ENCODE measurements at places on chromosomes 11 and 22. TPM values are rescaled to one million over a fixed set of nuclear protein-coding genes. Genes with fewer than 3 reads are reported as not detected.

The PANX3 gene
- total RNA-seq = not detected

The COX8A gene
- total RNA-seq = 802 TPM

The SLC5A4 gene
- total RNA-seq = not detected

The CALCA gene
- total RNA-seq = not detected

The MUC6 gene
- total RNA-seq = not detected

The UBE2L3 gene
- 78.8 TPM for total RNA-seq

The OVCH2 gene
- total RNA-seq = not detected

The AQP11 gene
- total RNA-seq = 0.89 TPM

The DYNC2H1 gene
- 5.4 TPM for total RNA-seq

The SHANK2 gene
- total RNA-seq = 7.0 TPM

The KCNJ5 gene
- not detected for total RNA-seq

The NRXN2 gene
- 0.13 TPM for total RNA-seq

The CD248 gene
- total RNA-seq = not detected

The RCN1 gene
- 196 TPM for total RNA-seq

The C22orf31 gene
- not detected for total RNA-seq

The CLCF1 gene
- 32.5 TPM for total RNA-seq

The KDM4E gene
- total RNA-seq = not detected

The NLRP14 gene
- not detected for total RNA-seq

The CABP4 gene
- not detected for total RNA-seq

The TRIM48 gene
- total RNA-seq = 0.06 TPM

The KRTAP5-2 gene
- total RNA-seq = not detected

The IFITM5 gene
- not detected for total RNA-seq

The CD3E gene
- not detected for total RNA-seq

The ZP1 gene
- total RNA-seq = 0.25 TPM

The TYR gene
- not detected for total RNA-seq

The HEPACAM gene
- total RNA-seq = not detected

The BIRC3 gene
- total RNA-seq = 57.4 TPM

The SPDYC gene
- not detected for total RNA-seq

The SLC1A2 gene
- 0.12 TPM for total RNA-seq

The ZNF280B gene
- total RNA-seq = 1.9 TPM

The HPX gene
- 0.36 TPM for total RNA-seq

The AHNAK gene
- 326 TPM for total RNA-seq

The PTH gene
- total RNA-seq = not detected

Data from A549 treated with dexamethasone at 1 μM for 4 hours (cell line).